ENCODE measurements at places on chromosomes 1 and 21. TPM values are rescaled to one million over a fixed set of nuclear protein-coding genes. Genes with fewer than 3 reads are reported as not detected.

Gene FCMR
- 50.3 TPM for total RNA-seq

Gene SHISA4
- total RNA-seq = 0.94 TPM

Gene FMO5
- total RNA-seq = 0.82 TPM

Gene SUSD4
- 0.58 TPM for total RNA-seq

Gene BRDT
- total RNA-seq = not detected

Gene ILDR2
- total RNA-seq = 18.5 TPM

Gene AVPR1B
- total RNA-seq = not detected

Gene NFIA
- total RNA-seq = 17.3 TPM

Gene CFAP298
- 22.4 TPM for total RNA-seq

Gene PIGV
- total RNA-seq = 20.0 TPM

Gene NADK
- total RNA-seq = 54.5 TPM

Gene CHI3L2
- total RNA-seq = 10.6 TPM

Gene CR1
- 0.22 TPM for total RNA-seq

Gene CFAP141
- not detected for total RNA-seq

Gene NPHS2
- total RNA-seq = not detected

- H3K27ac ChIP-seq = no peak overlapping the region
- DNase-seq = no peak
- no peaks in the 10 kb centered on the region for H3K27me3 ChIP-seq
- no peaks in the 10 kb centered on the region for H3K36me3 ChIP-seq
- no peaks in the 10 kb centered on the region for H3K4me1 ChIP-seq
- H3K4me3 ChIP-seq = no peak overlapping the region
These were observed 92.3 kb downstream of the KCNT2 start for GRCh38 chr1:196515904-196516303.

- H3K27me3 ChIP-seq = no peaks in the 10 kb centered on the region
- no peak for DNase-seq
- no peaks in the 10 kb centered on the region for H3K36me3 ChIP-seq
These were observed 36.9 kb upstream of the IFI16 start for GRCh38 chr1:158972841-158973240.

GRCh38 chr21:46206163-46207005 lies 22.1 kb upstream of the SPATC1L start:
- no peaks in the 10 kb centered on the region for H3K27me3 ChIP-seq
- DNase-seq = no peak
- H3K4me3 ChIP-seq = no peak overlapping the region
- H3K36me3 ChIP-seq = peaks cover 2% of the 10 kb centered on the region
- no peaks in the 10 kb centered on the region for H3K4me1 ChIP-seq
- H3K27ac ChIP-seq = no peak overlapping the region

- no peak for DNase-seq
- H3K4me1 ChIP-seq = peaks cover 18% of the 10 kb centered on the region
- no peaks in the 10 kb centered on the region for H3K27me3 ChIP-seq
These were observed 54.7 kb downstream of the MAP3K7CL start for GRCh38 chr21:29185172-29185571.

GRCh38 chr1:176567190-176567794 lies 104.3 kb downstream of the PAPPA2 start:
- no peaks in the 10 kb centered on the region for H3K36me3 ChIP-seq
- no peak overlapping the region for H3K4me3 ChIP-seq
- no peak for DNase-seq
- no peaks in the 10 kb centered on the region for H3K4me1 ChIP-seq

DNA sequence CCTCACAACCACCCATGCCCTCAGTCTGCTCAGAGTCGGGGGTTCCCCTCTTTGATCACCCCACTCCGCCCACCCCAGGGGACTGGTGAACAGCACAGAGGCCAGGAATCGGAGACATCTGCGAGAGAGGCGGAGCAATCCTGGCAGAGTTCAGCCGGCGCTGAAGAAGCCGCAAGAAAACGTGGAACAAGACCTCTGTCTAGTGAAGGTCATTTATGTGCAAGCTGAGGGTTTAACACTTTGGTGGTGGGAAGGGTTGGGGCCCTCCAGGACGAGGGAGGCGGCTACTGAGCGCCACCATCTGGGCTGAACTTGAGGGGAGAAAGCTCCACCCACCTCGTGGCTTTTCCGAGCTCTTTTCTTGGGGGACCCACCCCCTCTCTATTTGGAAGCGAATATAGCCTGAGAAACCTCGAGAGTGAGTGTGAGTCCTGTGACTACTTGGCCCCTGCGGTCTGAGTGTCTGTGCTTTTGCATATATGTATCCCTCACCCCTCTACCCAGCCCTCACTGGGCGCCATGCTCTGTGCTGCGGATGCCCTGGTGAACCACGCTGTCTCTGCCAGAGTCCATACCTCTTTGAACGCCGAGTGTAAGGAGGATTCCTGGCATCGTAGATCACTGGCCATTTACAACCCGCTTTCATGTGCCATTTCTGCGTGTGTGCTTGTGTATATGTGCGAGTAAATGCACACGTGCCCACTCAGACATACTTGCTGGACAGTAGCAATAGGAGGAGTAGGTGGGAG lies 1.2 kb upstream of the EPHA10 start:
- H3K4me1 ChIP-seq = peaks cover 22% of the 10 kb centered on the region
- peaks cover 84% of the 10 kb centered on the region for H3K27me3 ChIP-seq
- peak; percentile 40 for DNase-seq
- H3K36me3 ChIP-seq = peaks cover 1% of the 10 kb centered on the region

DNA sequence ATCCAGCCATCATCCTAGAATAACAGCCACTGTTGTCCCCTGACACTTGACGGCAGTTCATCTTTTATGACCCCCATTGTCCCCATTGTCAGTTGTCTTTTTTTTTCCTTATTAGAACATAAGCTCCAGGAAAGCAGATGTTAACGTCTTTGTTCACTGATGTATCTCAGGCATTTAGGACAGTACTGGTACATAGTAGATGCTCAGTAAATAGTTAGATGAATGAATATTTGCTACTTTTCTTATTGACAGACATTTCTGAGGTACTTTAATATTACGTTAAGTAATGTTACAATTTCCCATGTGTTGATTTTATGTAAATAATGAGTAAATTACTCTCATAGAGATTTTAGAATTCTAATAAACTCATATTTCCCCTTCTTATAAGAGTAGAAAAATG lies 69.5 kb downstream of the ADARB1 start:
- no peak for DNase-seq
- H3K4me3 ChIP-seq = no peak overlapping the region
- no peaks in the 10 kb centered on the region for H3K27me3 ChIP-seq
- H3K36me3 ChIP-seq = no peaks in the 10 kb centered on the region
- H3K4me1 ChIP-seq = no peaks in the 10 kb centered on the region
- no peak overlapping the region for H3K27ac ChIP-seq

DNA sequence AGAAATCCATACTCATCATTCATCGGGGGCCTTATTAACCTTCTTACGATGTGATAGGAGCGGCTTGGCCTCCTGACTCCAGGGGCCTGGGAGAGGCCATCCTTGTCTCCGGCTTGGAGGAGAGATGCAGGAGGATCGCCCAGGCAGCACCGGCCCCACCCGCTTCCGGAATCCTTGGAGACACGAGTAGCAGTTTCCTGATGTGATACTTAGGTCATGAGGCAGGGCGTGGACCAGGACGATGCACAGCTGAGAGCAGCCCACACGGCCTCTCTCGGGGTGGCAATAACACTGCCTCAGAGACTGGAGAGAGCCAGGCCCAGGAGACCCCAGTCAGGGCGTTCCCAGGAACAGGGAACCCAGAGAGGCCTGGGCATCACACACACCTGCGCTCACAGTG lies 163.6 kb upstream of the ARHGEF16 start:
- no peak overlapping the region for H3K4me3 ChIP-seq
- no peaks in the 10 kb centered on the region for H3K27me3 ChIP-seq
- no peak for DNase-seq
- no peaks in the 10 kb centered on the region for H3K4me1 ChIP-seq
- H3K36me3 ChIP-seq = no peaks in the 10 kb centered on the region

- H3K27me3 ChIP-seq = peaks cover 6% of the 10 kb centered on the region
- no peak for DNase-seq
- no peaks in the 10 kb centered on the region for H3K36me3 ChIP-seq
- H3K4me1 ChIP-seq = no peaks in the 10 kb centered on the region
- no peak overlapping the region for H3K4me3 ChIP-seq
- H3K27ac ChIP-seq = no peak overlapping the region
These were observed 112.3 kb upstream of the ZRANB2 start for GRCh38 chr1:71193153-71193552.

GRCh38 chr21:45383111-45383614 lies 21.8 kb upstream of the COL18A1 start:
- no peaks in the 10 kb centered on the region for H3K4me1 ChIP-seq
- no peak for DNase-seq
- no peaks in the 10 kb centered on the region for H3K36me3 ChIP-seq
- H3K27ac ChIP-seq = no peak overlapping the region
- H3K27me3 ChIP-seq = peaks cover 22% of the 10 kb centered on the region

DNA sequence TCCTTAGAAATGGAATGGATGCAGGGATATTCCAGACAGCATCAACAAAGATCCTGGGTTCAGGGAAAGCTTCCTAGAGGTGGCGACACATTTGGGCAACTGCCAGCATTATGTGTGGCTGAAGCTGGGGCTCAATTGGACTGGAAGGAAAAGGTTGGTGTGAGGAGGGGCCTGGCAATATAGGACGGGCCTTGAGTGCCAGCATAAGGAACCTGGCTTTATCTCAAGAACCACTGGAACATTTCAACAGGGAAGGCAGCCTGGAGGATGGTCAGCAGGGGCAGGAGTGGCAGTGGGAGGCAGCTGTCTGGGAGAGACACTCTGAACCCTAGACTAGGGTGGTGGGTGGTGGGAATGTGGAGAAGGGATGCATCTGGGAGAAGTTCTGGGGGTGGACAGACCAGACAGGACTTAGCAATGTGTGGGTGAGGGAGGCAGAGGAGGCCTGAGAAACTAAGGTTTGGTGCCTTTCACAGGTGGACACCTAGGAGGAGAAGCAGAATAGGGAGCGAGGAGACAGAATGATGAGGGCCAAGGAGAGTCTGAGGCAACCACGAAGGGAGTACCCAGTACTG lies 3.5 kb downstream of the SH3BGRL3 start:
- H3K36me3 ChIP-seq = peaks cover 14% of the 10 kb centered on the region
- H3K4me1 ChIP-seq = peaks cover 94% of the 10 kb centered on the region
- H3K27me3 ChIP-seq = no peaks in the 10 kb centered on the region
- peak overlapping the region; percentile 48 for H3K27ac ChIP-seq
- no peak for DNase-seq

DNA sequence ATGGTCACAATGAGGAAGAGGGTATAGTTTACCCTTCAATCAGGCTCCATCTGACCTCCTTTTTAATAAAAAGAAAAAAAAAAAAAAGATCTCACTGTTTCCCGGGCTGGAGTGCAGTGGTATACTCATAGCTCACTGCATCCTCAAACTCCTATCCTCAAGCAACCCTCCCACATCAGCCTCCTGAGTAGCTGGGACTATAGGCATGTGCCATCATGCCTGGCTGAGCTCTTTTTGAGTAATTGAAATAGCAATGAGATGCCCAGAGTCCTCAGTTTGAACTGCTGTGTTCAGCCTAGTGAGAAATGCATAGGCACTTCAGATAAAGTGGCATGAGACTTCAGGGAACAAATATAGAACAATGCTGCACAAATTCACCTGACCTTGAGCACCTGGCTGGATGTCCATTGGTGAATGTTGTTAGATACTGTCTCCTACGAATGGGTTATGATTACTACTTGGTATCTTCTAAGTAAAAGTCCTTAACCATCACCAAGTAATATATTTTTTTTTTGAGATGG lies 67.6 kb downstream of the NR5A2 start:
- DNase-seq = no peak
- no peak overlapping the region for H3K4me3 ChIP-seq
- H3K27ac ChIP-seq = no peak overlapping the region
- H3K27me3 ChIP-seq = no peaks in the 10 kb centered on the region

GRCh38 chr21:42526379-42526727 lies 12.7 kb downstream of the SLC37A1 start:
- peak overlapping the region; percentile 78 for H3K4me3 ChIP-seq
- no peak for DNase-seq
- no peaks in the 10 kb centered on the region for H3K27me3 ChIP-seq
- H3K27ac ChIP-seq = no peak overlapping the region

- no peaks in the 10 kb centered on the region for H3K36me3 ChIP-seq
- H3K4me3 ChIP-seq = no peak overlapping the region
- H3K27me3 ChIP-seq = no peaks in the 10 kb centered on the region
- peak overlapping the region; percentile 3 for H3K27ac ChIP-seq
- peaks cover 9% of the 10 kb centered on the region for H3K4me1 ChIP-seq
These were observed 36.8 kb downstream of the CDC7 start for GRCh38 chr1:91537281-91537986.

DNA sequence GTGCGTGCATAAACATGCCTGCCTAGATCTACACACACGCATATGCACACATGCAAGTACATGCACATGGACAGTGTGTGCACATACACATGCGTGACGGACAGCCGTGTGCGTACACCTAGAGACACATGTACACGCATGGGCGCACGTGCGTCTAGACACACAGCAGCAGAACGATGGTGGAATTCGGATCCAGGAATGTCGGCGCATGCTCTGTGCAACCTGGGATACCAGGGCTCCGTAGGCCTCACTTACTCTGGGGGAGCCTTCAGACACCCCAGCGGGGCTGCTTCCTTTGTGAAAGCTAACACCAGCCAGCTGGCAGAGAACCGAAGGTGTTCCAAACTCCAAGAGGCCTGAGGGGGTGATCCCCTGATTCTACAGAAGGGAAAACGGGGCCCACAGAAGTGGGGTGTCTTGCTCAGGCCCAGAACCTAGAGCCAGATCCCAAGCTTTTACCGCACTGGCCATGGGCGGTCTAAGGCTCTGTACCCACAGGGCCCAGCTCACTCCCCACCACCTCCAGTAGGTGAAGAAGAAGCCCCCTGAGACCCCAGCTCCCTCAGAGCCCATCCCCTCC lies 27.4 kb upstream of the ARHGEF16 start:
- no peaks in the 10 kb centered on the region for H3K36me3 ChIP-seq
- no peaks in the 10 kb centered on the region for H3K4me1 ChIP-seq
- DNase-seq = no peak
- H3K4me3 ChIP-seq = no peak overlapping the region
- no peak overlapping the region for H3K27ac ChIP-seq

GRCh38 chr1:51691920-51692319 lies 75.0 kb downstream of the OSBPL9 start:
- H3K27me3 ChIP-seq = no peaks in the 10 kb centered on the region
- no peak for DNase-seq

Measured in activated T-cell treated with anti-CD3 and anti-CD28 coated beads, Interleukin-2, amount 50 U/mL, for 72 hours (primary cell).